A549 (cell line): ENCODE measurements at places on chromosomes 11 and 22. TPM values are rescaled to one million over a fixed set of nuclear protein-coding genes. Genes with fewer than 3 reads are reported as not detected.

The INPP5J gene
- polyA plus RNA-seq: 1.3 to 1.8 TPM (median 1.5 TPM) in 3 replicates

GRCh38 chr22:40196628-40197360, 19.1 kb downstream of the TNRC6B start:
- DNase-seq: peak; percentile 6

- no peak for DNase-seq
Observed at GRCh38 chr11:116442238-116442752, 330.5 kb downstream of the BUD13 start.

- no peak for DNase-seq
Observed at GRCh38 chr11:12439615-12440014, 62.2 kb downstream of the PARVA start.

GRCh38 chr11:55497068-55497467, 57.2 kb upstream of the OR4C15 start:
- no peak for DNase-seq

GRCh38 chr11:9211322-9211721, 53.8 kb downstream of the DENND5A start:
- no peak for DNase-seq

GRCh38 chr22:30903876-30904460, 64.6 kb downstream of the MORC2 start:
- DNase-seq: no peak

DNA sequence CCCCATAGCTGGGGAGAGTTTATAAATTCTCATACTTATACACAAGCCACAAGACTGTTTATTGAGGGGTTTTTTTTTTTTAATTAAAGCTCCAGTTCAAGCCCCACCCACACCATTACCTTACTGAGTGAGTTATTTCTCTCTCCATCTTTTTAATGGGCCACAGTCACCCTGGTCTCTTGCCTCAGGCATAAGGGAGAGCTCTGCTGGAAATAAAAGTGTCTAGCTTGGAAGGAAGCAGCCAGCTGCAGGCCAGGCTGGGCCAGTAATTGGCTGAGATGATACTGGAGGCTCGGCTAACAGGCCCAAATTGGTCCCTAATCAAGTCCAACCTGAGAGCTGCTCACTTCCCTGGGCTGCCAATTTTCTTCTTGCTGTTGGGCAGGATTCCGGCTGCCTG, 174.1 kb downstream of the INSC start:
- DNase-seq: no peak

GRCh38 chr11:31127290-31127689, 242.2 kb downstream of the DCDC1 start:
- no peak for DNase-seq
